ENCODE measurements at places on chromosomes 2 and 18.

DNA sequence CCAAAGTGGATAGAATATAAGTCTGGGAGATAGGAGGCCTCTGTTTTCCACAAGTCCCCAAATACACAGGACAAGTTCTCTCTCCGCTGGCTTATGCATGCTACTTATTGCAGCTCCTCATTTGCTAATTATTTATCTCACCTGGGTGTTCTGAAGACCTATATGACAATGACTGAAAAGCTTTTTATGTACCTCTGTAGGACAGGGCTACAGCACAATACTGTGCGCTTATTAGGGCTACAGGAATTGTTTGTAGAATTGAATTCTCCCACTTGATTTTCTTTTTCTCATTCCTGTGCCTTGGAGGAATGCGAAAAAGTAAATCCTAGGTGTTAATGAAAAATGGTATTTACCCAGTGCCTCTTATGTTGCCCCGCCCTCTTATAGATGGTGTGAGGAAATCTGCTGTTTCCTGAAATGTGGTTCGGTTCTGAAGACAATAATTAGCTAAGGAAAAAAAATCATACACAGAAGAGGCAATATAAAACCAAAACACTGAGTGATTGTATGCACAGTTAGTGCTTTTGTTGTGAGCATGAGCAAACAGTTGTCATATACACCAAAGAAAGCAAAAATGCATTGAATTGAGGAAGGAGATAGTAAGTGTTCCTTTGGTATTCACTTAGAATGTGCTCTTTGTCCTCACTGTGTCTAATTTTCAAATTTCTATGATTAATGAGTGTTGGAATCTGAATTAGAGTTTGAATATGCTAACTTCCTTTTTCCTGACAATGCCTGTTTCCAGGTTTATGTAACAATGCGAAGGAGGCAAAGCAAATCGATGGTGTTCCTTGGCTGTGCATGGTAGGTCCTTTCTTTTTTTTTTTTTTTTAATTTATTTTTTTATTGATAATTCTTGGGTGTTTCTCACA lies 78.7 kb upstream of the PNPT1 start:
- DNase-seq: no peak

- DNase-seq: no peak
Observed at GRCh38 chr18:24802456-24802855, 342.0 kb downstream of the HRH4 start.

DNA sequence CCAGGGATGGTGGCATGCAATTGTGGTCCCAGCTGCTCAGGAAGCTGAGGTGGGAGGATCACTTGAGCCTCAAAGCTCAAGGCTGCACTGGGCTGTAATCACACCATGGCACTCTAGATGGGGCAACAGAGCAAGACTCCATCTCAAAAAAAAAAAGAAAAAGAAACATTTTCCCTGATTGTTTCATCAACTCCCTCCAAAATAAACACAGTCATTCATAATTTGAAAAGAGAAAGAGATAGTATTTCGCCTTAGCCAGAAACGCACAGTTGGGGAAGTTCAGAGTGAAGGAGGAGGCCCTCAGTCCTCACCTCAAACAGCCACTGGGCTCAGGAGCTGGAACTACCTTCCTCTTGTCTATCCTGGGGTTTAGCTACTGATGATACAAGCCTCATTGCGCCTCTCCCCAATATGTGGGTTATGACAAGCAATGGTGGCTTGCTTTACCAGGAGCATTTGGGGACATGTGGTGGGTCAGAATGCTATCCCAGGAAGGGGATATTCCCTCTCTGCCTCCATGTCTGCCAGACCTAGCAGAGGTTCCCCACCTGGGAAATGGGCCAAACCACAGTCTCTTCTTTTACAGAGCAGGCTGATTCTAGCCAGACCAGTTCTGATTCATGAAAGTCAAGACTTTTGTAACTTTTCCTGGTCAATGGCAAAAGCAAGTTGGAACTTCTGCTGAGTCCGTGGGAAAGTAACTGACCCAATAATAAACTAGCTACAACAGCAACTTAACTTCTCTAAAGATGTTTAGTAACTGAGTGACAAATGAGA lies 22.2 kb upstream of the TMEM87B start:
- DNase-seq: no peak

DNA sequence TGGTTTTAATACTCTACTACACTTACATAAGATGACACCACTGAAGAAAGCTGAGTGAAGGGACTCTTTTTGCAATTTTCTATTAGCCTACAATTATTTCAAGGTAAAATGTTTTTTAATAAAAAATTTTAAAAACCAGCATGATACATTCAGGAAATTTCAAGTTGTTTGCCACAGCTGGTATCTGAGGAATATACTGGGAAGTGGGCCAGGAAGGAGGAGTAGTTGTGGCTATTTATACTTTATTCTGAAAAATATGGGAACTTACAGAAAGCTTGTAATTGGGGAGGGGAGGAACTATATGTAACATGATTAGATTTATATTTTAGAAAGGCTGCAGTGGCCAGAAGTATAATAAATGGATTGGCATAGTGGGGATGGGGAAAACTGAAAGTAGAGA lies 40.8 kb downstream of the WDR35 start:
- DNase-seq: no peak

GRCh38 chr2:15747603-15748471 lies 156.2 kb downstream of the DDX1 start:
- no peak for DNase-seq

DNA sequence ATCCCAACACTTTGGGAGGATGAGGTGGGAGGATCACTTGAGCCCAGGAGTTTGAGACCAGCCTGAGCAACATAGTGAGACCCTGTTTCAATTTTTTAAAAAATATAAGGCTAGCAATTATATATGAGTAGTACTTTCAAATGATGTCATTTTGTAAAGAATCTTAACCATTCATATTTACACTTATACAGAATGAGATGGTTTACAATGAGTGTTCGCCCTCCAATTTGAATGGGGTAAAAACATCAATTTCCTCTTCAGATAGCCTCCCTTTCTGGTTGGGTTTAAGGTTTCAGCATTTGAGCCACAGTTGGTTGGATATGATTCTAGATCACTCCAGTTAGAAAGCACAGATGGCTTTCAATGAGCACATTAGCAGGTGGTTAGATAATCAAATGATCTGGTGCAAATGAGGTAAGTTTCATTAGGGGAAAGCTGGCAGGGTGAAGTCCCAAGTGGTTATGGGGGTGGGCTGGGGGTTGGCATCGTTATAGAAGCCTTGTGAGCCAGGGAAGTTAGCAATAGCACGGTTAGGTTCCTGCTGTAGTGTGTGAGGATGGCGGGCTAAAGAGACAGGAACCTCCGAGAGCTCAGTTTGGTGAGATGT lies 63.9 kb downstream of the TRPM8 start:
- no peak for DNase-seq

DNA sequence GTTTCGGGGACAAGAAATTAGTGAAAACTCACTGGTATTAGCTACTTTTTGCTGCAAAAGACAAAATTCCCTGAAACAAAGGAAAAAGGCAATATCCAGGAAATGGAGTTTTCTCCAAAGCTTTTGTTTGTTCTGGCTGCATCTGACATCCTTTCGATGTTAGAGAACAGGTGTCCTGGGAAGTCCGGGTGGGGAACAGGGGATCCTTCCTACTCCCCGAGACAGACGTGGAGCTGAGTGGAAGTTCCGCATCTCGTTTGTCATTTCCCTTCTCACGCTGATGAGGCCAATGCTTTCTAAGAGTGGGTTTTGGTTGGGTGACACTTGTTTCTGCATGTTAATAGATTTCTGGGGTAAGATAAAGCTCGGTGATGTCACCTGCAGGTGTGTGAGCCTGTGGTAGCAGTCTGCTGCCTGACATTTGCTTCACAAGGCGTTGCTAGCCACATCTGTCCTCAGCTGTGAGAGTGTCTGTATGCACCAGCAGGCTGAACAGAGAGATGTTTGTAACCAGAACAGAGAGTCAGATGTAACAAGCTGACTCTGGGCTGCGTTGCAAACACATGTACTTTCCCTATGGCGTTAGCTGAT lies 125.9 kb downstream of the ACOXL start:
- DNase-seq: peak; percentile 99

GRCh38 chr2:31402388-31402787 lies 12.2 kb downstream of the XDH start:
- no peak for DNase-seq

GRCh38 chr2:208657468-208657867 lies 250.9 kb downstream of the PTH2R start:
- no peak for DNase-seq

GRCh38 chr2:68918497-68918896 lies 34.2 kb downstream of the GKN2 start:
- DNase-seq: no peak

- no peak for DNase-seq
Observed at GRCh38 chr2:19292007-19292406, 66.4 kb downstream of the OSR1 start.

DNA sequence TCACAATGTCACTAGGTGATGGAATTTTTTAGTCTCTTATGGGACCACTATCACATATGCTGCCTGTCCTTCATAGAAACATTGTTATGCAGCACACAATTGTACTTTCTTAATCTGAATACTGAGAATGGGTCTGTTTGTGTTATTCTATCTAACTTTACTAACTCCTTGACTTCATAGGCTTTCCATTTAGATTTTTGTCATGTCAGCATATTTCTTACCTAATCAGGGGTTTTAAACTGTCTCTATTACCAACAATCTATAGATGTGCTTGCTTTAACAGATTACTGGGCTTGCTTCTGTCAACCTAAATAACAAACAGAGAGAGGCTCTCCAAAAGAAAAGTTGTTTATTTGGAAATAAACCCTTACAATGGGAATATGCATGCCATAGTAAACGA lies 289.6 kb upstream of the ZNF804A start:
- no peak for DNase-seq

- no peak for DNase-seq
Observed at GRCh38 chr2:56613920-56614319, 430.1 kb downstream of the CCDC85A start.

DNA sequence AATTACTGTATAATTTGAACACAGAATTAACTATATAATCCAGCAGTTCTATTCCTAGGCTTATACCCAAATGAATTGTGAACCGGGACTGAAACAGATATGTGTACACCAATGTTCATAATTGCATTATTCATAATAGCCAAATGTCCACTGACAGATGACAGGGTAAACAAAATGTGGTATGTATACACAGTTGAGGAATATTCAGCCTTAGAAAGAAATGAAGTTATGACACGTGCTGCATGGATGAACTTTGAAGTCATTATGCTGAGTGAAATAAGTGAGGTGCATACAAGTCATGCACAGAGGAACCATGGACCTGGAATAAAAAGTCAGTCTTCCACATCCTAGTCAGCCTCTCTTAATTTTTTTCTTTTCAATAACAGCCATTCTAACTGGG lies 91.9 kb downstream of the SH3RF3 start:
- DNase-seq: no peak

DNA sequence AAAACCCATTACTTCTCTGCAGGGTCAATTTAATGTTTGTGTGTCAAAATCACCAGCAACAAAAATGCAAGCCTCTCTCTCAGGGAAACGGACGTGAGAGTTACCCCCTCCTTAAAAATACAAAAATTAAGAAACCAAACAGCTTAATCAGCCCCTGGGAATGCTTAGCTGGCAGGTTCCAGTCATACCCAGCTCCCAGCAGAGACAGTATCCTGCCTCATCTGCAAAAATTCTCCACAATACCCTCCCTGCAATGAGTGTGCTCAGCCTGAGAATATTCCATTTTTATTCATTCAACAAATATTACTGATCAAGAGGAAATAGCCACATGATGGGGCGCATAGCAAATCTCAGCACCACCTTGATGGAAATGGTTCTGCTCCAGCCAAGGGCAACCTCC lies 36.3 kb downstream of the ST8SIA5 start:
- no peak for DNase-seq

DNA sequence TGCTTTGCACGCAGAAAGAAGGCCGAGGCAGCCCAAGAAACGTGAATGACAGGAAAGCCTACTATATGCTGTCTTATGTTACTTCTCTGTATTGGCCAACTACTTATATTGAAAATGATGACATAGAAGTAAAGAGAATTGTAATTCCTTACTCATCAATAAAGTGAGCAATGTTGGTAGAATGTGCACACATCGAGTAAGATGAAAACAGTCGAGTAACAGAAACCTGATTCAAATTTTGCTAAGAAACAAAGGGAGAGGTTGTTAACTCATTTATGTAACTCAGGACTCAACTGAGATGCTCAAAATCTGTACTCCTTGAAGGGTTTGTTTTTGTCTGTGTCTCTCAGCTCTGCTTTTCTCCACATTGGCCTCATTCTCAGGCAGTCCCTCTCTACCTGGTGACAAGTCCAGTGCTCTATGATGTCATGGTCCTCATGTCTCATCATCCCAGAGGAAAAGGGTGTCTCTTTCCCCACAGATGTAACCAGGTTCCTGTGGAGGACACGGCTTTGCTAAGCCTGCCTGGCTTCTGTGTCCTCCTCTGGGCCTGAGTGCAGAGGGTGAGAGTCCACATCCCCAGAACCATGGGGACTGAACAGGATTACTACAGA lies 30.3 kb upstream of the CCDC93 start:
- DNase-seq: no peak

GRCh38 chr2:112891385-112891831 lies 19.6 kb upstream of the IL37 start:
- DNase-seq: no peak

GRCh38 chr2:181380581-181380980 lies 76.6 kb upstream of the ITGA4 start:
- DNase-seq: no peak

- no peak for DNase-seq
Observed at GRCh38 chr2:84873350-84873749, 7.5 kb downstream of the TRABD2A start.

DNA sequence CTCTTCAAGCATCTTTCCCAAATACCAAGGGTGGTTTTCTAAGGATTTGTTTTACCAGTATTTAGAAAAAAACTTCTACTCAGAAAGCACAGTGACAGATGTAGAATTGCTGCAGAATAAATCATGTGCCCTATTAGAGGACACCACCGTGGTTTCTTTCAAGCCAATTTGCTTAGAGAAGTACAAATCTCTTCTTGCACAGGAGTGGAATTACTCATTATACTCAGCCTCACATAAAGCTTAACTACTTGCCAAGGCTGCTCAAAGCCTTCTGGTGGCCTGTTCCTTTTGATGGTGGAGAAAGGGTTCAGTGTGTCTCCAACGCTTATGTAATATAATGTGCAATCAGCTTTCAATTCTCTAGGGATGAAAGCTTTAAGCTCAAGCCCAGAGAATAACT lies 66.5 kb upstream of the CTNNA2 start:
- no peak for DNase-seq

DNA sequence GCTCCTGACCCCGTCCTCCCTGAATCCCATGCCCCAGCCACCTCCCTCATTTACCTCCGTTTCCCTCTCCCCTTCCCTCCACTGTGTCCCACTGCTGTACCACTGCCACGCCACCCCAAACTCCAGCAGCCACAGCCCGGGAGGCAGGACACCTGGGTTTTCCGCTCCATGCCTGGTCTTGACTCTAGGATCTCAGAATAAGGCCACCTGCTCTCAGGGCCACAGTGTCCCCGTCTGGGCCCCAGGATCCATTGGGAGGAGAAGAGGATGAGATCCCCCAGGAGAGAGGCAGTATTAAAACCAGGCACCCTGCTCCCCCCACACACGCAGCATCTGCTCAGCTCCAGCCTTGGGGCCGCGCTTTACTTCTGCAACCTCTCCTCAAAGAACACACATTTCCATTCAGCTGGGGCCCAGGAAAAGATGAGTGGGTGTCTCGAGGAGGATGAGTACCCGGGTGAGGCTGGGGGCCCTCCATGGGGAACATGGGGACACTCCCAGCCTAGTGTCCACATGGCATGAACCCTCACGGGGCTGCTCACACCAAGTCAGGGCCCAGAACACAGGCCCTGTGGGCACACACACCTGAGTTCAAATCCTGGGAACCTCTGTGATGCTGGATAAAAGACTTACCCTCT lies 32.8 kb upstream of the TNS1 start:
- no peak for DNase-seq

GRCh38 chr2:175402571-175402970 lies 221.1 kb upstream of the ATP5MC3 start:
- DNase-seq: no peak

- DNase-seq: no peak
Observed at GRCh38 chr18:36766836-36767235, 62.0 kb downstream of the TPGS2 start.

Measured in T-helper 2 cell (primary cell).